GM12878 (cell line): ENCODE measurements at places on chromosomes 12 and 14.
A peak's percentile ranks its signal among the peaks of the same experiment; 100 is the strongest.

- no peak for DNase-seq
Observed at GRCh38 chr12:69900720-69901131, 75.7 kb downstream of the MYRFL start.

- no peak for DNase-seq
Observed at GRCh38 chr14:94000267-94000666, 3.2 kb downstream of the CCDC197 start.

GRCh38 chr14:99829450-99829849, 36.2 kb downstream of the EML1 start:
- no peak for DNase-seq

GRCh38 chr14:33515441-33515840, 435.4 kb downstream of the EGLN3 start:
- no peak for DNase-seq

- DNase-seq: no peak
Observed at GRCh38 chr12:95723693-95724384, 66.7 kb downstream of the NTN4 start.

DNA sequence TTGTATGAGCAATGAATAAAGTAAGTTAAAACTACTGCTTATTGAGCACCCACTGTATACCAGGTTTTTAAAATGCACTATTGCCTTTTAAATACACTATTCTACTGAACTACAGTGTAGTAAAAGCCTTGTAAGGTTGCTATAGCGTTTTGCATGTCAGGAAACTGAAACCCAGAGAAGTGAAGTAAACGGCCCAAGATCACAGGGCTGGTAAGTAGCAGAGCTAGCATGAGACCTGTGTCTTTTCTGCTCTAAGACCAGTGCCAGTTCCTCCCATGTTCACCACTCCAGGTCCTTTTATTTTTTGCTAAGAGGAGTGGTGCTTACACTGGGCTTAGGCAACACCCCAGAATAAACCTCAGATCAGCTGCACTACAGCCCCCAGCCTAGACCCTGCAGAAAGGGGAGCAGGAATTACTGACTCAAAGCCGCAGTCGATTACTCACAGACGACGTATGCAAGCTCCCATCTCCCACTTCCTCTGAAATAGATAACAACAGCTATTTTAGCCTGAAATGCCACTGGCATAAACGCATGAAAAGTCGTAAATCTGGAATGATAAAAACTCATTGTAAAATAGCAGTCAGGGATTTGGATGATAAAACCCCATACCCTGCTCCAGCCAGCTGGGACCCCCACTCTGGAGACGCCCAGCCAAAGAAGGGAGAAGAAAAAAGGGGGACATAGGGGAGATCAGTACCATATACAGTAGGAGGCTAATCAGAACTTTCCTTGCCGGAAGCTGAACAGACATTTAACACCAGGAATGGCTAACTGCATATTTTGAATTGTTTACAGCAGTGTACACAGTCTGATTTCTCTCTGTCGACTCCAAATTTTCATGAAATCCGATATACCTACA, 108.3 kb downstream of the NUAK1 start:
- DNase-seq: no peak

DNA sequence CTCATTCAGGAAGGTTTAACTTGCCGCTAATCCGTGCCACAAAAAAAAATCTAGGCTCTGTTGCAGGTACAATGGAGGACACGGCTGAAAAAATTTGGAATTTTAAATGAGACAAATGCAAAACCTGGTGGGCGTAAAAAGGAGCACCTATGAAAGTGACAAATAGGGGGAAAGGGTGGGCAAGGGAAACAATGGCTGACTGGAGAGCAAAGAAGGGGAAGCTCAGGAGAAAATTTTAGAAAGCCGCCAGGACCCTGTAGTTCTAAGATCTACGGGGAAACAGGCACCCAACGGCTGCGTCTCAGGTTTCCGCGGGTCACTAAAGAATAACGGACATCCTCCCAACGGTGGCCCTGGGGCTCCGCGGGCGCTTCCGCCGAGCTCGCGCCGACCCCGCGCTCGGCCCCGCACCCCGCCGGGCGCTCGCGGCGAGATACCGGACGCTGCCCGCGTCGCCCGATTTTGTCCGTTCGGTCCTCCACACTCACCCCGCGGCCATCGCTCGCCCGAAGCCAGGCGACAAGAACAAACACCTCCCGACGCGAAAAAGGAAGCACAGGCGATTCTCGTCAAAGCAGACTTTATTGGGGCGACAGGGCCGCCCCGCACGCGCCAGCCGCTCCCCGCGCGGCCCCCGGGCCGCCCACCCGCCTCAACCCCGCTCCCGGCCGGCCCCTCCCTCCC, 1.1 kb upstream of the YY1 start:
- DNase-seq: no peak

- no peak for DNase-seq
Observed at GRCh38 chr14:77026930-77027537, 1.5 kb downstream of the IRF2BPL start.

DNA sequence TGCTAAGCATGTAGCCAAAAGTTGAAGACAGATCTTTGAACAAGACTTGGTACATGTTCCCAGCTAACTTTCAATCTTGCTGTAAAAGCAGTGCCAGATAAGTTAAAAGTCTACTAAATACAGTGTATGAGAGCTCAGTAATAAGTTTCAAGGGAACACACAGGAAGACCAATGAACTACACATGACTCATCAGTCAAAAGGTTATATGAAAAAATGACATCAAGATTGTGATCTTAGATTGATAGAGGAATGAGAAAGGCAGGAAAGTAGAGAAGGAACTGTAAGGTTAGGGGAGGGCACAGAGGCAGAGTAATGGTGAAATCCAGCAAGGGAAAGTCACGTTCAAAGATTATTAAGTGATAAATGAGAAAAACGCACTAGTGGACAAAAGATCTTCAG, 249.9 kb upstream of the FLRT2 start:
- DNase-seq: no peak

- no peak for DNase-seq
Observed at GRCh38 chr12:51269174-51270066, 795 bp downstream of the SMAGP start.

DNA sequence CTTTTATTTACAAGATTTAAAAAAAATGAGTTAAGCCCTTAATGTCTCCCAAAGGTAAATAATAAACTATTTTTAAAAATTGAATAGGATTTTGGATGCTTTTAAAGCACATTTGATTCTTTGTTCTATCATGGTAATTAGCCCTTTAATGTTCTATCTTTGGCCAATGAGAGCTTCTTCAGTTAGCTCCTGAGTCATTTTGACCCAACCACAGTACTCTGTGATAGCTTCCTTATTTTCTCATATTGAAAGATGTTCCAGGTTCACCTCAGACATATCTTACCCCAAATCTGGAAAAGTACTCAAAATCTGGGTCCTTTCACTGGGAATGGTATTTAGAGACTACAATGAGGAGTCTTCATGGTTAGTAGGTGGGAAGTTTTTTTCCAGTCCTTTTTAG, 98.0 kb downstream of the MYRFL start:
- no peak for DNase-seq

DNA sequence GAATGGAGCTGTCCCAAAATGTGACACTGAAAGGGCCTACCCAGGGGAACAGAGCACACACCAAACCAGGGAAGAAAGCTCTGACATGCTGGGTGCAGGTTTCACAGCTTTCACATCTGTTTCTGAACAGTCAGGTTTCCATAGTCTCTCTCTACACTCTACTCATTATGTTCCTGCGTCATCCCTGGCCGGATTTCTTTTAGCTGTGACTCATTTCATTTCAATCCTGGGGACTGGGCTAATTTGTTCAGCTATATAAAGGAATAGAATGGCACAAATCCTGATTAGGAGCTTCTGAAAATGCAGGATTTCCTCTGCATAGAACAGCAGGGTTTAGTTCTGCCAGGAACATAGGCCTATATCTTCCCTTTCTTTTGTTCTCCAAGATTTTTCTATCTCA, 649.8 kb downstream of the RPS29 start:
- DNase-seq: no peak

- DNase-seq: no peak
Observed at GRCh38 chr12:102413396-102413795, 67.0 kb downstream of the IGF1 start.

DNA sequence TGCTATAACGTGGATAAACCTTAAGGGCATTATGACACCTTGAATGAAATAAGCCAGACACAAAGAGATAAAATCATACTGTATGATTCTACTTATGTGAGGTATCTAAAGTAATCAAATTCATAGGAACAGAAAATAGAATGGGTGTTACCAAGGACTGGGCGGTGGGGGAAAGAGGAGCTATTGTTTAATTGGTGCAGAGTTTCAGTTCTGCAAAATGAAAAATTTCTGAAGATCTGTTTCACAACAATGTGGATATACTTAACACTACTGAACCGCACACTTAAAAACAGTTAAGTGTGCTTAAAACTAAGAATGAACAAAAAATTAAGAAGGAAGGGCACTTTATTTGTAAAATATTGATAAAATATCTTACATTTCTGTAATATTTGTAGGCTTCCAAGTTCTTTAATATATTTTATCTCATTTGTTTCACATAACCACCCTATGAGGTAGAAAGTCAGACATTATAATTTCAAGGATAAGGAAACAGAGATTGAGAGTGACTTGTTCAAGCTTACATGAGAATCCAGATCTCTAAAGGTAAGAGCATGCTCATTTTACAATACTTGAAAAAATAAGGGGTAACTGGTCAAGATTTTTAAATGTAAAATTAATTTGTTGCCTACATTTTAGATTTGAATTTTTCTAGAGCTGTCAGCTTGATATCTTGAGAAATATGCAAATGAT, 14.9 kb downstream of the LTA4H start:
- DNase-seq: peak; percentile 19

DNA sequence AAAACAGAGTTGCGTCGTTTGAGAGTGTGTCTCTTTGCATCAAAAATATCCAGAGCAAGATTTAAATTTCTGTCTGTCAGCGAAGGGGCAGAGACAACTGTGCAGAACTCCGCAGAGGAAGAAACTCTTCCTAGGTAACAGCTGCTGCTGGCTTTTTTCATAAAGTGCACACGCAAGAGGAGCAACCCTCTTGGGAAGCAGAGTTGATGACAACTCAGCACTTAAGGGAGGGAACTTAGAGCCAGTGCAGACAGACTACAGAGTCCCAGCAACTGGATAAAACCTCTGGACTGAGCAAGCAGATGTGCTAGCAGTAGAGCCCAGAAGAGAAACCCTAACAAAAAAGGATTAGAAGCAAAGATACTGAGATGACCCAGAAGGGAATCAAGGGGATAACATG, 337.1 kb downstream of the PCNX1 start:
- DNase-seq: no peak

DNA sequence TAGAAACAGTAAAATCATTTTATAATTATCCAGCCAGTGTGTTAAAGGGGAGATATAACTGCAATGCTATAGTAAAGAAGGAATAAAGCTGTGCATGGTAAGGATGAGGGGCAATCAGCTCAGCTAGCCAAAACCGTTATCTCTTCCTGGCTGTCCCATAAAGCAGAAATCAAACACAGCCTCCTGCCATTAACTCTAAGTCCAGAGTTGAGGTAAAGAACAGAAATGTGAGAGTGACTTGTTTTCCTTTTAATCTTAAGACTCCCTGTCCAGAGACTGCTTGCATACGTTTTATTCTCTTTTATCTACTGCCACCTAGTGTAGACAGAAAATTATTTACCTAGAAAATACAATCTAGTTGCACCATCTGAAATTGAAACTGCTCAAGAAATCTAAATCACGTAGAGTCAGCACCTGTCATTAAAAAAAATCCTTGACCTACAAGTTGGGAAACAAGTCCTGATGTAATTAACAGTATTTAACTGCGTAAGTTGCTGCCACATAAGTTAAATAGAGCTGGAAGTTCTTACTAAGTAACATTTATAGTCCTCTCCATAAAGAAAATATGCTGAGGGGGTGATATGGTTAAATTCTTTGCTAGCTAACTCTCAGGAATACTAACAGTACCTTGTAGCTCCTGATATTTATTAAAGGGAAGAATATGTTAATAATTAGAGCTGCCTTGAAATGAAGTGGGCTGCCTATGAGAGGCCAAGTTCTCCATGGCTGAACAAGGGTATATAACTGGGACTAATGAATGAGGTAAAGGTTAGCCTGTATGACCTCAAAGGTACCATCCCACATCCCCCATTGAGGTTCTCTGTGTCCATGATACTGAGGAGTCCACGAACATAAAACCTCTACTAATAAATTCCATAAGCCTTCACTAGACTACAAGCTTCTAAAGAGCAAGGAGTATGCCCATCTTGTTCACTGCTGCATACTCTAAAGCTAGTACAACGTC, 62.7 kb downstream of the GALNT4 start:
- no peak for DNase-seq

DNA sequence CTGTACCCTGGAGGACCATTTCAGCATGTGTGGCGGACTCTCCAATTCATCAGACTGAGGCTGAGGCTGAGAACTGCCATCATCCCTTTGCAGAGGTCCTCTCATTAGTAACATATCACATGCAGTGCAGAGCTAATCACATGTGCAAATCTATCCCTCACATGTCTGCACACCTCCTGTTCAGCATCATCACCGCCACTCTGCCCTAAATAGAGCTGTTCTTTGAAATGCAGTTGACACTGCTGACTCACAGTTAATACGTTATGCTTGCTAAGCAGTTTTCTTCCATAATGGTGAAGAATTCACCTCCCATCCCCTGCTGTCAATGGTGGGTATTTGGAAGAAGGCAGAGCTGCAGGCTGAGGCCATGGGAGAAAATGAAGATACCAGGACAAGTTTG, 85.0 kb upstream of the ANO2 start:
- DNase-seq: no peak

- no peak for DNase-seq
Observed at GRCh38 chr12:132771126-132771838, 9.7 kb upstream of the ANKLE2 start.

DNA sequence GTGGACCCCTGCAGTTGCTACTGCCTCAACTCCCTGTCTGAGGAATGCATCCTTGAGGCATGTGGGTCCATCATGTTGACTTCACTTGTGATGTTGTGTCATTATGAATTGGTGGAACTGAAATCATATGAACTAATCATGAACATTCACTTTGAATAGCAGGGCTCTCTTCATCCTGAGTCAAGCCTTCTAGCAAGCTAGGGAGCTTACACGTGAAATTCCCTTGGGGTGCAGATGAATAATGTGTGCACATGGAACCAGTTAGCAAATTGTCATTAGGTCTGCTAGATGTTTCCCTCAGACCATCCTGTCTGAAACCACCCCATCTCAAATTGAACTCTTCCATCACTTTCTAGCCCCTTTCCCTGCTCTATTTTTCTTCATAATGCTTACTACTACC, 3.6 kb downstream of the COQ6 start:
- DNase-seq: no peak

DNA sequence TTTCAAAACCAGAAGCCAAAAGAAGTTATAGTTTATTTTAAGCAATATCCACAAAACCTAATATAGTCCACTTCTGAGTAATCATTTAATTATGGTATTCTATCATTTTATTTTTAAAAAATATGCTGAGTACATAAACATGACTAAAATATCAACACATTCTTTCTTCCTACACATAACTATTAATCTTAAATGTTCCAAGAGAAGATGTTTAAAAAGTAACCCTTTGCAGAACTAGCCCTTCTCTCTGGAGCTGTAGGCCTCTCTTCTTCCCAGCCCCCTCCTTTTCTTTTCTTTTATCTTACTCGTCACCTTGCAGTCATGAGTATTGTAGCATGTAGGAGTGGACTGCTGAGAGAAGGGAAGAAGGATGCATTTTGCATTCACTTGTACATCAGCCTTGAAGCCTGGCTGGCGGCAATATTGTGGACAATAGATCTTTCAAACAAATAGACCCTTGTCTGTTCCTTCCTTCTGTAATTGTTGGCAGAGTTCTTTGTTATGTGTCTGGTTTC, 941.9 kb downstream of the NRXN3 start:
- DNase-seq: no peak
